ENCODE measurements at places on chromosomes 1 and 21.

DNA sequence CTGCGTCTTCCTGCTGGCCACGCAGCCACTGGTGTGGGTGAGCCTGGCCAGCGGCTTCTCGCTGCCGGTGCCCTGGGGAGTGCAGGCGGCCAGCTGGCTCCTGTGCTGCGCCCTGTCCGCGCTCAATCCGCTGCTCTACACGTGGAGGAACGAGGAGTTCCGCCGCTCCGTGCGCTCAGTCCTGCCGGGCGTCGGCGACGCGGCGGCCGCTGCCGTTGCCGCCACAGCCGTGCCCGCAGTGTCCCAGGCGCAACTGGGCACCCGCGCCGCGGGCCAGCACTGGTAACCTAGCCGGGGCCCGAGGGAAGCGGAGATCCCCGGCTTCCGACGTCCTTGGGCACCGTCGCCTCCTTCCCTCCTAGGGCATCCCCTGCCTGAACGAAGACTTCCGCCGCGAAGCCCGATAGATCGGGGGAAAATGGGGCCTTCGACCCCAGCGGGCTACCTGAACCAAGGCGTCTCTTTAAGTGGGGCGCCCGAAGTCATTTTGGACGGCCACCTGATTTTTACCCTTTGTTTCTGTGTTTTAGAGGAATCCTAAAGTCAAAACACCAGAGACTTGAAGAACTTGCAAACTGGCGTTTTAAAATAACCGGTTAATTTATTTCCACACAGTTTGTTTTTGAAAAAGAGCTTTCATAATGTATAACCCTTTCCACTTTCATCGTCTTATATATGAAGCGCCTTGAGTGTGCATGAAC, 2.0 kb downstream of the GPR88 start:
- DNase-seq: no peak

GRCh38 chr1:175894581-175894980, 151.2 kb upstream of the TNR start:
- no peak for DNase-seq

DNA sequence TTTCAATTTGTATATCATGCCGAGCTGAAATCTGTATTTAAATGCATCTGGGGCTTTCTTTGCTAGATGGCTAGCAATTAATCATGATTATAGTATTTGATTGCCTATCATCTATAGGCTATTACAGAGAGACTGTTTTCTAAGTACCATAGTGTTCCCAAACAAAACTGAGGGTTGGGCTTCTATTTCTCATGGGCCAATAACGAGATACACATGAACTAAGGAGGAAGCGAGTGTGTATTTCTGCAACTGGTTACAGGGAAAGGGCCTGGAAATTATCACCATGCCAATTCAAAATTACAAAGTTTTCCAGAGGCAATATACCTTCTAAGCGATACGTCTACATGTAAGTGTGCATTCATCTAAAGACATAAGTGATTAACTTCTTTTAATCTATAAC, 744.5 kb upstream of the BRINP3 start:
- no peak for DNase-seq

DNA sequence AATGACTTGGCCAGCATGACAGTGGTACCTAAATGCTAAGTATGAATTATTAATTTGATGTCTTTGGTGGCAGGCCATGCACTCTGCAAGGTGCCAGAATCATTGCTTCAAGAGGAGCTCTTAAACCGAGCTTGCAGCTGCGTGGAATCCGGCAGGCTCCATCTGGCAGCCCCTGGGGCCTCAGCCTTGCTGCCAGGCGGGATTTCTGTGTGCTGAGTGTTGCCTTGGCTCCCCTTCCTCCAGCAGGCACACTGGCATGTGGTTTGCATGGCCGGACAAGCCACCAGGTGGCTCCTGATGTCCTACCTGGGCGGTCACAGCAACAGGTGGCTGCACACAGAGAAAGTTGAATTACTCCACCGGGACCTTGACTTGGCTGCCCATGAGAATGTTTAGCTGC, 155.4 kb downstream of the URB2 start:
- no peak for DNase-seq
